ENCODE measurements at places on chromosomes 3 and 15.

- no peak for DNase-seq
Measured at GRCh38 chr3:156522673-156523072, 32.2 kb downstream of the SSR3 start.

GRCh38 chr3:84108442-84108971, 850.3 kb upstream of the CADM2 start:
- no peak for DNase-seq

DNA sequence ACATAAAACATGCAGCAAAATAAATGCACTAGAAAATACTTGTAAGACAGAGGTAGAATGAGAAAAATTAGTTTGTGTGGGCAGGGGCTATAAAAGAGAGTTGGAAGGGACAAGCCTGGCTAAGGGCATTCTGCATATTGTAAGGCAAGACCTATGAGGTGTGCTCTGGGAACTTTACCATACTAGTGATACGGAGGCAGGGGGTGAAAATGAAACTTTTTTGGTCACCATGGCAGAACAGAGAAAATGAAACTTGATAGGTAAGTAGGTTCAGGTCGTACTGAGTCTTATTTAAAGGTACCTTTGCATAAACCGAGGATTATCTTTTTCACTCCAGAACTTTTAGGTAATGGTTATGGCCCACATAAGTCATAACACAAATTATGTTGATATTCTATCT, 74.7 kb upstream of the ACKR4 start:
- DNase-seq, result no peak

- no peak for DNase-seq
Measured at GRCh38 chr15:57476533-57476975, 100.2 kb downstream of the CGNL1 start.

GRCh38 chr15:41887893-41888292, 6.0 kb downstream of the SPTBN5 start:
- DNase-seq, result no peak

DNA sequence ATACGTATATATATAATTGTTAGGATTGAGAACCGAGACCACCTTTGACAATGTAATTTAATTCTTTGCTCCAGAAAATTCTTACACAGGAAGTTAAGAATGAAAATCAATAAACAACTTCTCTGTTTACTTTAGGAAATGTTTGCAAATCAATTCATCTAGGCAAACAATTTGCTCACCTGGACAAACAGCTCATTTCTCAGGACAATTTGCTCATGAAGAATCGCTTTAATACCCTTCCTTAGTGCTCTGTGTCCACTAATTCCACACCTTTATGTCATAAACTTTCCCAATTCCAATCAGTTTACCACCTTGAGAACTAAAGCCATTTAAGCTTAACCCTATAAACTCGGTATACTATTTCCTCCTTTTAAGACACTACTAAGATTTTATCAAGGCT, 292.2 kb downstream of the BCHE start:
- no peak for DNase-seq

GRCh38 chr15:101045236-101045646, 126.1 kb downstream of the LRRK1 start:
- DNase-seq, result no peak

- DNase-seq, result no peak
Measured at GRCh38 chr3:165434516-165434915, 238.3 kb upstream of the SLITRK3 start.

DNA sequence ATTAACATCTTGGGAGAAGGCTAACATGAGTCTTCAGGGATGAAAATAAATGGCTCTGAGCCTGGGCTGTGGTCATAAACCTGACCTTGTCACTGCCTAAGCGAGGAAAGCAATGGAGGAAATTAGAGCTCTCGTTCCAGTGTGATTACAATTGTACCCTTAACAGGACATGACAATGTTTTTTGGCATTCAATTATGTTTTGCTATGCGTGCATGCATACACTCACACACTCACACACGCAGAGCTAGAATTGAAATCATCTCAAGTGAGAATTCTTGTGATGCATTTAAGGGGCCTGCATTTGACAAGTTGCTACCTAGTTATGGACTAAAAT, 24.1 kb downstream of the ZNF80 start:
- DNase-seq, result no peak

- no peak for DNase-seq
Measured at GRCh38 chr3:112759681-112760080, 87.0 kb downstream of the CD200R1L start.

- DNase-seq, result no peak
Measured at GRCh38 chr15:92687746-92688145, 32.2 kb upstream of the FAM174B start.

GRCh38 chr3:15467227-15468181, 40.1 kb downstream of the EAF1 start:
- DNase-seq, result no peak

DNA sequence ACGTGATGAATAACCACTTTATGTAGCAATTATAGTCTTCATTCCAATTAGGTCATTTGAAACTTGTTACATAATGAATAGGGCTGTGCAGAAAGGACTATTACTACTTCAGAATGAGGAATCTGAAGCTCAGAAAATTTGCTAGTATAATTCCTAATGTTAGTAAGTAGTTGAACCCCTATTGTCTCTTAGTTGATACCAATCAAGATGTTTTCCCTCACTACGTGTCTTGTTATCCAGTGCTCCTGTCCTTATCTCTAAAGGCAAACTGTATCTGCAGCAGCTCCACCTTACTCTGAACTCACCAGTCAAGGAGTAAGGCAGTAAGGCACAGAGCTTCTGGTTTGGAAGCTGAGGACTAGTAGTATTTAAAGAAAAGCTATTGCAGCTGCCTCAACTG, 32.0 kb downstream of the RAB11A start:
- no peak for DNase-seq

GRCh38 chr3:131630097-131630496, 127.3 kb upstream of the MRPL3 start:
- DNase-seq, result no peak

- no peak for DNase-seq
Measured at GRCh38 chr3:162132981-162133380, 636.4 kb downstream of the OTOL1 start.

DNA sequence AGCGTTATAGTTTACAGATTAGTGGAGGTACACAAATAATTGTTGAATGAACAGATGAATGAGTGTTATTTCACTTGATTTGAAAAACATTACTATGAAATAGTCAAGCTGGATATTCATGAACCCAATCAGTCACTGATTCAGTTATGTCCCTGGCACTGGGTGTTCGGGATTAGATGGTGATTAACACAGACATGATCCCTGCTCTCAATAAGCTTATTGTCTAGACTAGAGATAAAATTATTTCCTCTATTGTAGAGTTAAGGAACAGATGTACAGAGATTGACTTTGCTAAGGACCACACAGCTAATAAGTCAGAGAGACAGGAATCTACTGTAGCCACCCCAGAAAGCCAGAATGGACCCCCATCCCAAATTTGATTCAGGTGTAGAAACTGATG, 963 bp downstream of the GRAMD1C start:
- no peak for DNase-seq

DNA sequence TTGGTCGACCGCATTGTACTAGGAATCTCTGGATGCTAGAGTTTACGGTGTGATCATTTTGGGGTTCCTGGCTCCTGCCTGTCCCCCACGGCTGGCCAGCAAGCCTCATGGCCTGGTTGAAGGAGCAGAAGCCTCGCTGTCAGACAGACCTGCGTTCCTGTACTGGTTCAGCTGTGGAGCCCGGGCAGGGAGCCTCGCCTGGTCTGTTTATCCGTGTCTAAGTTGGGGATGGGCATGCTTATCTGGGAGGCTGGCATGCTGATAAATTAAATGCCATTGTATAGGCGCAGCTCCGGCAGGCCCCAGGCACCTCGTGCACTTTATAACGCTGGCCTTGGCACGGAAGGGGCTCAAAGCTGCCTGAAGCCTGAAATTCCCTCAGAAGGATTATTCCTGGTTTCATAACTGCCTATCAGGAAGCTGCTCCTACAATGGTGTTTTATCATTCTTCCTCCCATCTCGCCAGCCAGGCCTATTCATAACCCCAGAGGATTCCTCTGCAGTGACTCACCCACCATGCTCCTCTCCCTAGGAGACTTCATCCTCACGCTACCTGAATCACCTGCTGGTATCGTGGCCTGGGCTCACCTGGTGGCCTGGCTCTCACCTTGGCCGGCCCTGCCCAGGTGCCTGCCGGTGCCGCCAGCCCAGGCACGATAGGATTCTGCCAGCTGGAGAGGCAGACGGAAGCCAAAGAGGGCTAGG, 110.9 kb downstream of the ASB7 start:
- no peak for DNase-seq

GRCh38 chr3:88093266-88093665, 34.2 kb downstream of the ZNF654 start:
- no peak for DNase-seq

DNA sequence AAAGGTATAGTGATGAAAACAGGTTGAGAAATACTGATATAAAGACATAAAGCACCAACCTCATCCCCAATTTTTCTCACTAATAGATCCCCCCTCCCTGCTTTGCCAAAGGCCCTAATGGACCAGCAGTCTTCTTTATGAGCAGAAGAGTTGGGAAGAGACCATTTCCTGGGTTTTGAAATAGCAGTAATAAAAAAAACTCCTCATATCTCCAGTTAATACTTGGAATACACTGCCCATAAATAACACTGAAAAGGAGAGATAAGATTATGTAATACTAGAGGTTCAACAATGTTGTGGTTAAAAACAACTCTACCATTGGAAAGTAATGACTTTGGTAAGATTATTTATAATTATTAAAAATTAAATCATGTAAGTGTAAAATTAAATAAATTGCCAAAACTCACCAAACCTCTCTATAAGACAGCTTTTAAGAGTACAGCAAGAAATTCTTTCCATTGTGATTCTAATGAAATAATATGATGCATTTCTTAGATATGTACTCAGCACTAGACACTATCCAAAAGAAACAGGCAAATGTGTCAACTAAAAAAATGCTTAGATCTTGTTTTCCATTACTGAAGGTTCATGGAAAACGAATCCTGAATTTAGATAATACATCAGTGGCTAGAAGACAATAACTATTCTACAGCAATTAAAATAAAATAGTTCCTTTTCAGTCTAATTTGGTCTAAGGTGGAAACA, 88.2 kb downstream of the FAIM start:
- no peak for DNase-seq

DNA sequence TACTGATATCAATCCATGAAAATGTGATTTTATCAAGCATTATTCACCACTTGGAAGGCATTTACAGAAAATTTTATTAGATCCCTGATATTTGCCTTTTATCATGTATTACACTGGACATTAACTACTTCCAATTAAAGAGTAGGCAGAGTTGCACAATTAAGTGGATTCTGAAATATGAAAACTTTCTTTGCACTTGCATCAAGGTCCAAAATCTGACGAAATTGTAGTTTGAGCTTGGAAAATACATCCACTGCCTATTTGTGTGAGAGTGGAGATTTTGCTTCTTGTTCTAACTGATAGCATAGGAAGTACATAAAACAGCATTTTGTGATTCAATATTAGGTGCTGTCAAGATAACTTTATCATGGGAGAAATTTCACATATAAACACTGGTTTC, 49.6 kb upstream of the SLC12A8 start:
- DNase-seq, result no peak

- no peak for DNase-seq
Measured at GRCh38 chr3:144003051-144003450, 31.4 kb downstream of the DIPK2A start.

GRCh38 chr3:140929446-140929845, 12.2 kb upstream of the SLC25A36 start:
- DNase-seq, result no peak

DNA sequence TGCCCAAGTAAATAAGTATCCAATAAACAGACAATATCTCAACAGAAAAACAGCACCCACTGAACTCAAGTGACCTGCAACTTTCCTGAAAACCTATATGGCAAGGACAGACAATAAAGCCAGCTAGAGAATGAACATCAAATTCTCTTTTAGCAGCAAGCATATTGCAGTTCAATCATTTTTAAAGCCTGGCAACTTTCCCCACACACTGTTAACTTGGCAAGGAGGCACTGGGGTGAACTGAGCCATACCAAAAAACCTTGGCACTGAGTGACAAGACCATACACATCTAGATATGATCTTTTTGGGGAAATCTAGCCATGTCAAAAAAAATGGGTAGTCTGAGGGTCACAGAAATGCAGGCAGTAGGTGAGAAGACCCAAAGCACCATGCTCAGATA, 174.6 kb downstream of the STT3B start:
- no peak for DNase-seq

- DNase-seq, result no peak
Measured at GRCh38 chr3:123892195-123892594, 8.1 kb upstream of the MYLK start.

- DNase-seq, result no peak
Measured at GRCh38 chr3:123841476-123842238, 42.5 kb downstream of the MYLK start.

GRCh38 chr3:60610441-60611112, 640.7 kb downstream of the FHIT start:
- DNase-seq, result no peak

- no peak for DNase-seq
Measured at GRCh38 chr15:101361418-101361817, 66.4 kb upstream of the SNRPA1 start.

DNA sequence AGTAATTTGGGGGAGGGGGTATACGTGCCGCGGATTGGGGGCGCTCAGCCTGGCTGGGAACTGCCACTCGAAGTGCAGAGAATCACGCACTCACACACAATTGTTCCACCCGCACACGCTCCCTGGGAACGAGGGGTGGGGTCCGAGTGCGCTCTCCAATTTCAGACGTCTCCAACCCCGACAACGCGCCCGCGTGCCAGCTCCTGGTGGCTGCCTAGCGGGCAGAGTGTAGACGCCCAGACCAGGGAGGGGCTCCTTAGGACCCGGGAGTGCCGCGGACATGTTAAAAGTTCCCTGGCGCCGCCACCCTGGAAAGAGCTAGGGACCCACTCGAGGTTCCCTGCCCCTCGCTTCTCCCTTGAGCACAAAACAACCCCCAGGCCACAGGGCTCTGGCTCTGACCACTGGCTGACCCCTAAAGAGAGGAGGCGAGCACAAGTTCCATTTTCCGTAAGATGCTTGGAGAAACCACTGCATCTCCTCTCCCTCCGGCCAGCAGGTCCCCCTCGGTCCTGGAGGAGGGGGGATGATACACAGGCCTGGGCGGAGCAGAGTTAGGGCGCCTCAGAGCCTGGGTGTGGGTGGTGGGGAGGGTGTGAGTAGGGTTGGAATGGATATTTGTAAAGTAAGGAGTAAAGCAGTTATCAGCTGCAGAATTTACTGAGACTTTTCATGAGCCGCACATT, 894 bp upstream of the ANKRD63 start:
- DNase-seq, result no peak

GRCh38 chr3:144109944-144110343, 138.3 kb downstream of the DIPK2A start:
- DNase-seq, result no peak

All from iPS DF 19.7 (cell line).